Kidney (tissue), 22 donors: ENCODE measurements at places on chromosomes 2 and 18. TPM values are rescaled to one million over a fixed set of nuclear protein-coding genes. Genes with fewer than 3 reads are reported as not detected.

The KCNS3 gene
- total RNA-seq, result 7.3 TPM

The CHRND gene
- not detected for total RNA-seq

The TRIM43 gene
- not detected for total RNA-seq

The CRYGC gene
- not detected for total RNA-seq

DNA sequence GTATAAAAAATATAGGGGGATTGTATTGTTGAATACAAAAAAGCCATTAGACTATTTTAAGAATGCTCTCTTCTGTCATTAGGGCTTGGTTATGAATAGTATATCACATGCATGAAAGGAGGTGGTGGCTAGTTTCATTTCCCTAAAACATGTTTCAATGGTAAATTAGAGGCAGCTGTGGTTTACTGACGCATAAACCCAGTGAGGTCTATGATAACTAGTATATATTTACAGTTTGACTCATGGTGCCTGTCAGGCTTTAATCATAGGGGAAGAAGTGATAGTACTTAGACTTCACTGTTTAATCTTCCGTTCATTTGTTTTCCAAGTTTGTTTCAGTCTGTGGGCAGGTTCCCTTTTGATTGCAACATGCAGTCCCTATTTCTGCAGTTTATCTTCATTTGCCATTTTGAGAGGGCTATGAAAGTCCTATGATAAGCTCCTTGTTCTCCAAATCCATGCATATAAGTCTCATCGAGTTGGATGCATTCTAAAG is 55.1 kb upstream of the MAP4K3 start:
- H3K4me3 ChIP-seq, result no peak overlapping the region
- H3K27me3 ChIP-seq, result no peaks in the 10 kb centered on the region
- no peak for DNase-seq
- H3K4me1 ChIP-seq, result no peaks in the 10 kb centered on the region
- no peak overlapping the region for H3K27ac ChIP-seq

GRCh38 chr18:48905513-48905912 is 45.3 kb downstream of the SMAD7 start:
- H3K27me3 ChIP-seq, result no peaks in the 10 kb centered on the region
- H3K36me3 ChIP-seq, result no peaks in the 10 kb centered on the region
- H3K4me3 ChIP-seq, result no peak overlapping the region
- no peak overlapping the region for H3K27ac ChIP-seq

DNA sequence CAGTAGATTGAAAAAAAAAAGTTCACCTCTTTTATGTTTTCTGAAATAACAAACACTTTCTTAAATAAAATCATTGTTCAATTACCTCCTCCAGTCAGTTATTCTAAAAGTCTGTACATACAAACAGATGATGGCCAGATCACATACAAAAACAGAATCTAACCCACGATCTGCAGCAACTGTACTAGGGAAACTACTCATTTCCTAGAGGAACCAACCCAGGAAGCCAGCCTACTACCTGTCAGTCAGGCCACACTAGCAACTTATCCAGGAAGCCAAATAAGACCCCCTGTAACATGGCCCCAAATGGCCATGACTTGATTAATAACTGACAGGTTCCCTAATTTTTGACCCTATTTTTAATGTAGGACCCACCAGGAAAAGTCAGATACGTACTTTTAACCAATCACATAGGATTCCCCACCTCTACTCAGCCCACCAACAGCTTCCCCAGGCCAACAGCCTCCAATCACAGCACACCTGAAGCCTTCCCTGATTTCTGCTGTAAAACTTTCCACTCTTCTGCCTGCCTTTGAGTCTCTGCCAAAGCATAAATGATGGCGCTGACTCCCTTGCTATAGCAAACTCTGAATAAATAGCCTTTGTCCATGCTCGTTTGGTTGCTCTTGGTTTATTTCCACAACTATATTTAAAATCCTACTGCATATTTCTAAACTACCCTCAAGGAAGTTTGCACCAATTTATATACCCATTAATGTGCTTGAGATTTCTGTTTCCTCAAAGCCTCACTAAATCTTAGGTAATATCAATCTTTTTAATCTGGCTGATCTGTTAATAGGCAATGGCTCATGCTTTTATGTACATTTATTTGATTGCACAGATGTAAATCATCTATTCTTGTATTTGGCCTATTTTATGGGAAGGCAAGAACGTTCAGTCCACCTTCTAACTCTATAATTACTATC is 486.4 kb downstream of the FBXO15 start:
- no peak overlapping the region for H3K4me3 ChIP-seq
- no peaks in the 10 kb centered on the region for H3K36me3 ChIP-seq
- H3K27ac ChIP-seq, result no peak overlapping the region
- DNase-seq, result no peak
- no peaks in the 10 kb centered on the region for H3K27me3 ChIP-seq

DNA sequence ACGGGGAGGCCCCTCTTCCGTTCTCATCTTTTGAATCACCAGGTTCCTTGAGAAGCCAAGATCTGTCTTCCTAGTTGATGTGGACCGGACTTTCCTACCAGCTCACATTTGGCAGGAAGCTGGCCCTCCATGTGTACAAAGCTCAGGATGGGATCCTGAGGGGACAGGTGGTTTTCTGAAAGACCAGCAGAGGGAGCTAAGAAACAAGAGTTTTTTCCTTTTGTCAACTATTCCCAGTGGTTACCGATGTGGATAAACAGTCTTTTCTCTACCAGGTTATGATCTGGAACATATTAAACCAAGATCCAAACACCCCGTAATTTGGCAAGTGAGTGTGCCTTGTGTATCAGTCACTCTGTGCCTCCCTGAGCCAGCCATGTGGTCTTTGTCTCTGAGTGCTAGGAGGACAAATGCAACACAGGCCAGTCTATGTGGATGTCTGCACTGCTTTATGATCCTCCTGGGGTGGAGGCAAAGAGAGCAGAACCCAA is 25.1 kb upstream of the ARHGAP25 start:
- peak; percentile 35 for DNase-seq
- H3K4me1 ChIP-seq, result no peaks in the 10 kb centered on the region
- no peaks in the 10 kb centered on the region for H3K36me3 ChIP-seq
- H3K27ac ChIP-seq, result no peak overlapping the region

DNA sequence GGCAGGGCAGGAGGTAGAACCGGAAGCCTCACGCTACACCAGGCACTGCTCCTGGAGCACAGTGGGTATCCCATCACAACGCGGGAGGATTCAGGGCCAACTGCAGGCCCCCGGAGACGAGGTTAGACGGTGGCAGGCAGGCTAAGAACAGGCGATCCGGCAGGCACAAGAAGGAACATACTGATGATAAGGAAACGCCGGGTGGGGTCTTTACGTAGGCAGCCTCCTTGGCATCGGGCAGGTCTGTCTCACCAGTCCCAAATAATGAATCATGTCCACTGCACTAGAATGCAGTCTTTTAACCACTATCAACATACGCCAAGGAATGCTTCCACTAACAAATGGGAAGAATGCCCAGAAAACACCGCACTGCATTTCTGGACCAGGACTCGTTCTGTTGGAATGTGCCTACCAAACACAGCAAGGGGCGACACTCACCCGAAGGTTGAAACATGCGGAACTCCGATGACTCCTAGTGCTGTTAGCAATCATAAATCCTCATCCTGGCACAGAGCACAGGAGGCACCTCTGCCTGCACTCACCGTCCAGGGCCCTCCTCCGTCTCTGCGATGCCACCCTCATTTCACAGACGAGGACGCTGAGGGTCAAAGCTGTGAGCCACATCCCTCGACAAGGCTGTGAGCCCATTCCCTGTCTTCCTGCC is 35.2 kb downstream of the ZNF516 start:
- peak overlapping the region; percentile 57 for H3K27ac ChIP-seq
- H3K4me3 ChIP-seq, result no peak overlapping the region
- no peak for DNase-seq
- peaks cover 6% of the 10 kb centered on the region for H3K4me1 ChIP-seq

- DNase-seq, result no peak
- no peaks in the 10 kb centered on the region for H3K36me3 ChIP-seq
- H3K27ac ChIP-seq, result no peak overlapping the region
- no peaks in the 10 kb centered on the region for H3K27me3 ChIP-seq
- no peak overlapping the region for H3K4me3 ChIP-seq
These were observed 1410.3 kb upstream of the LRRTM1 start for GRCh38 chr2:81714817-81715216.

- H3K4me3 ChIP-seq, result no peak overlapping the region
- no peaks in the 10 kb centered on the region for H3K4me1 ChIP-seq
- no peaks in the 10 kb centered on the region for H3K27me3 ChIP-seq
- DNase-seq, result no peak
- no peaks in the 10 kb centered on the region for H3K36me3 ChIP-seq
These were observed 16.0 kb downstream of the VPS54 start for GRCh38 chr2:64003239-64003638.

- no peaks in the 10 kb centered on the region for H3K27me3 ChIP-seq
- H3K4me3 ChIP-seq, result no peak overlapping the region
- no peak for DNase-seq
- H3K36me3 ChIP-seq, result no peaks in the 10 kb centered on the region
- H3K4me1 ChIP-seq, result no peaks in the 10 kb centered on the region
These were observed 907.7 kb downstream of the TMEM182 start for GRCh38 chr2:103669531-103669930.

GRCh38 chr18:22542406-22542835 is 124.7 kb upstream of the CTAGE1 start:
- H3K27ac ChIP-seq, result no peak overlapping the region
- no peaks in the 10 kb centered on the region for H3K4me1 ChIP-seq
- no peak for DNase-seq
- H3K27me3 ChIP-seq, result no peaks in the 10 kb centered on the region

DNA sequence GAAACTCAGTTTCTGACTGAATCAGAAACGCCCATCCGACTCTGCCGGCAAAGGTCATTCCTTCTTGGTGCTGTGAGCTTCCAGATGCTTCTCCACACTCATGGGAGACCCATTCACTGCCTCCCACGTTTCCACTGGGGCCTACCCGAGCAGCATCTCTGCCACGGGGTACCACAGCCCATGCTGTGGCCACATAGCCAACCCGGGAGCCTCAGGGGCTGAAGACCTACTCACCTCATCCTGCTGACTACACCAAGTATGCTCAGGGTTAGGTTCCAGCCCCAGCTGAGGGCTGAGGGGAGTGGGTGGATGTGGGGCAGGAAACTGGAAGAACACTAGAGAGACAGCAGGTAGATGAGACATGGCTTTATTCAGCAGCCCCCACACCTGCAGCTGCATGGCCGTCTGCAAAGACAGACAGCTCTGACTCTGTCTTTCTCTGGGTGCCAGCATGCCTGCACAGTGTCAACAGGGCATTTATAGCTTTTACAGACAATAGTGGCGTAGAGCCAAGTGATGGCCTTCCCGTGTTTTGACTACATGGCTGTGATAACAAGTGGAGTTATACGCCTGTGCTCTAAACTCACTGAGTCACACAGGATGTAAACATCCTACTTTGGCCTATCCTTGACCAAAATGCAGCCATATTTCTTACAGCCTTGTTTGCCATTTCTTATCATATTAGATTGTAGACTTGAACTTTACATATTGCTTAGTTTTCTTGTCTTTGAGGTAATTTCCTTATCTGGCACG is 16.5 kb upstream of the KLHL23 start:
- no peak overlapping the region for H3K27ac ChIP-seq
- H3K27me3 ChIP-seq, result no peaks in the 10 kb centered on the region
- no peak overlapping the region for H3K4me3 ChIP-seq
- H3K4me1 ChIP-seq, result peaks cover 9% of the 10 kb centered on the region

GRCh38 chr2:122683018-122683417 is 927.6 kb downstream of the TSN start:
- H3K27ac ChIP-seq, result no peak overlapping the region
- H3K4me3 ChIP-seq, result no peak overlapping the region
- no peak for DNase-seq
- no peaks in the 10 kb centered on the region for H3K36me3 ChIP-seq
- no peaks in the 10 kb centered on the region for H3K27me3 ChIP-seq
